ENCODE measurements at places on chromosomes 7 and 10.

GRCh38 chr7:106392590-106392989 lies 107.8 kb upstream of the NAMPT start:
- DNase-seq: no peak

DNA sequence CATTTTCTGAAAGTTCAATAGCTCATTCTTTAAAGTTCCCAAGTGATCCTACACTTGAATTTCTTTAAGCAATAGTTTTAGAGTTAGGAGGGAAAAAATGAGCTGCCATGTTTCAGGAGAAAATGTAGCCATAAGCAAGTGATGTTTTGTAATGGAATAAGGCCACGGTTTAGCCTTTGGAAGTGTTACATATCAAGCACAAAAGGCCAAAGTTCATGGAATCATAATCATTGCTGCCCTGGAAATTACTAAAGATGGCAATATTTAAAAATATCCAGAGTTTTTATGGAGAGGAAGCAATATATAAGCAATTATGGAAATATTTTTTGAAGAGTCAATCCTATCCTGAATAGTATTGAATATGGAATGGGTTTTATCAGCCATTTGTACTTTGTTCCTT lies 68.4 kb downstream of the ETV1 start:
- no peak for DNase-seq

- peak; percentile 48 for DNase-seq
These were observed 28.9 kb downstream of the HTRA1 start for GRCh38 chr10:122490268-122490667.

DNA sequence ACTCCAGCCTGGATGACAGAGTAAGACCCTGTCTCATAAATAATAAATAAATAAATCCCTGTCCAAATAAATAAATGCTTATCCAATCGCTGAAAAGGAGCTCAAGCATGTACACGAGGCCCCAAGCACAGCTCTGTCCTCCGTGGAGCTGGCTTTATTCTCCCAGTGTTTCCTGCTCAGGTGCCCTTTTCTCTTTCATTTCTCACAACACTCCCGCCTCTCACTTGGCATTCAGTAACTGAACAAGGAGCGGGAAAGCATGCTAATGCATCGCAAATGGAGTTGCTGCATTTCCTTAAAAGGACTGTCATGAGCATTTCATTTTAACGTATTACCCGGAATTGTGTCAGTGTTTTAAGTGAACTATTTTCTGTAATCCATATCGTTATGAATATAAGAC lies 210.9 kb upstream of the C7orf33 start:
- no peak for DNase-seq

DNA sequence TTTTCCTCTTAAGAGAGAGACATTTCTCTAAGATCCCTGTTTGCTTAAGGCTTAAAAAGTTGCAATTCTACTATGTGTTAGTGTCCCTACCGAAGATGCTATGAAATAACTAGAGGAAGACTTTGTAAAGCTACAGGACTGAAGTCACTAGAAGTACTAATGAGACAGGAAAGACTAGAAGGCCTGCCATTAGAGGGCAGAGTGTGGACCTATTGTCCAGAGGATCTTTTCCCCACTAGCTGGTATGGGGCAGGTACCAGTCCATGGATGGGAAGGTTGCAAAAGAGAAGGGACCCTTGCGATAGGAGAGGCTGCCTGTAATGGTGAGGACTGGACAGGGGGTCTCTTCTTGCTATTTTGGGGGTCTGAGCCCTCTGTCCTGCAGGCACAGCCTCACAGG lies 178.1 kb downstream of the TMEM178B start:
- no peak for DNase-seq

GRCh38 chr7:7969306-7970236 lies 975 bp downstream of the GLCCI1 start:
- peak; percentile 51 for DNase-seq

DNA sequence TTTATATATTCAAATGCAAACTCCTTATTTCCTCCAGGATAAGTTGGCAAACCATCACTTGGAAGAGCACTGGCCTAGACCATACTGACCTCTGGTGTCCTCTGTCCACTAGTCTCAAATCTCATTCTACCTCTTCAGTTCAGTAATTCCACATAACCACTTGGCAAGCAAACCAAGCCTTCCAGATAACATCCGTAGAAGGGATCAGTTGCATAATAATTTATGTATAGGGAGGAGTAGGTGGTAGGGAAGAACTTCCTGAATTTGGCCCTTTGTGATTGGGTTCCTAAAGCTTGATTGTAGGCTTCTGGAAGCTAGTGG lies 55.0 kb downstream of the WAC start:
- peak; percentile 55 for DNase-seq

- peak; percentile 32 for DNase-seq
These were observed 163.3 kb upstream of the AKR1E2 start for GRCh38 chr10:4662576-4663161.

- DNase-seq: no peak
These were observed 8.5 kb upstream of the AKR1D1 start for GRCh38 chr7:138067774-138068173.

DNA sequence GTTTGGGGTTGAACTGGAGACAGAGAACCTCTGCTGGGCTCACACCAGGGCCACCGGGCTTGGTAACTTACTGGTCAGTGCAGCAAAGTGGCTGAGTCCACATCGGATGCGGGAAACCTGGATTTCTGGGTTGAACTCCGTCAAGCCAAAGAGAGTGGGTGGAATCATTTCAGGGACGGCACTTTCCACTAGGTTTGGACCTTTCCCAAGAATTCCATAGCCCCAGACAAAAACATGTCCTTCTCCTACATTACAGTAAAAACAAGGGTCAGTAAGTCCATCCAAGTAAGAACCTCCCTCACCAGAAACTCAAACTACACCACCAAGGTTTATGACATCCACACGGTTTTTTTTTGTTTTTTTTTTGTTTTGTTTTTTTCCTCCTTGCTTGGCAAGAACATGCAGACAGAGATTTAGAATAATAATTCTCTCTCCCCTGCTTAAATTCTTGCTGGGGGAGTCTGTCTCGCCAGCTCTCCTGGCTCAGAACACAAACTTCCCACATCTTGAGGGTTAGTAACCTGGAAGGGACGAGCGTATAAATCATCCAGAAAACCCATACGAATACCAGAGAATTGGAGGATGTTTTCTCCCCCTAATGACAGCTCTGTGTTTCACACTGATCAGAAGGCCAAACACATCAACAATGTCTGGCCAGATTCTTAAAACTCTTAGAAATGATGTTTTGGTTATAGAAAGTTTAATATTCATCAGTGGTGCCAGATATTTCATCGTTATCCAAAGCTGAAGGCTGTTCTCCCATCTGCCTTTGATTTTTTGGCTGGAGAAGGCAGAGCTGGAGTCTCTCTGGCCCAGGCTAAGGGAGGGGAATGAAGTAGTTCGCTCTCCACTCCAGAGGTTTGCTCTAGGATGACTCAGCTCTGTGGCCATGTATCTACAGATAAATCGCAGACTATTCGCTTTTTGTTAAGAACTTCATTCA lies 17.5 kb downstream of the RCC1L start:
- peak; percentile 79 for DNase-seq

- DNase-seq: no peak
These were observed 53.1 kb downstream of the PRKAG2 start for GRCh38 chr7:151823566-151824372.

GRCh38 chr7:29408841-29409243 lies 154.8 kb upstream of the PRR15 start:
- DNase-seq: peak; percentile 76

DNA sequence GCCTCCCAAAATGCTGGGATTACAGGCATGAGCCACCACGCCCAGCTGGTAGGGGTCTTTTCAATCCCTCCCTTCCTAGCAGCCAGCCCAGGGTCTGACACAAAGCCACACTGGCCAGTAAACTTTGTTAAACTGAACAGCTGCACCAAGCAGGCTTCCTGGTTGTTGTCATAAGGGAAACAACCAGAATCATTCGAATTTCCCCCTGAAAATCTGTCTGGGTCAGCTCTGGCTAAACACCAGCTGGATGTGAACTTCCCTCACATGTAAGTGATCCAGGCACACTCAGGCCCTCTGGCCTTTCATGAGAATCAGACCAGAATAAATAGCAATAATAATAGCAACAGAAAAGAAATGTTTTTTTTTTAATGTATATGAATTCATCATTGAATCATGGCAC lies 7.4 kb downstream of the IMPDH1 start:
- no peak for DNase-seq

- no peak for DNase-seq
These were observed 63.1 kb upstream of the SORCS3 start for GRCh38 chr10:104577861-104578521.

DNA sequence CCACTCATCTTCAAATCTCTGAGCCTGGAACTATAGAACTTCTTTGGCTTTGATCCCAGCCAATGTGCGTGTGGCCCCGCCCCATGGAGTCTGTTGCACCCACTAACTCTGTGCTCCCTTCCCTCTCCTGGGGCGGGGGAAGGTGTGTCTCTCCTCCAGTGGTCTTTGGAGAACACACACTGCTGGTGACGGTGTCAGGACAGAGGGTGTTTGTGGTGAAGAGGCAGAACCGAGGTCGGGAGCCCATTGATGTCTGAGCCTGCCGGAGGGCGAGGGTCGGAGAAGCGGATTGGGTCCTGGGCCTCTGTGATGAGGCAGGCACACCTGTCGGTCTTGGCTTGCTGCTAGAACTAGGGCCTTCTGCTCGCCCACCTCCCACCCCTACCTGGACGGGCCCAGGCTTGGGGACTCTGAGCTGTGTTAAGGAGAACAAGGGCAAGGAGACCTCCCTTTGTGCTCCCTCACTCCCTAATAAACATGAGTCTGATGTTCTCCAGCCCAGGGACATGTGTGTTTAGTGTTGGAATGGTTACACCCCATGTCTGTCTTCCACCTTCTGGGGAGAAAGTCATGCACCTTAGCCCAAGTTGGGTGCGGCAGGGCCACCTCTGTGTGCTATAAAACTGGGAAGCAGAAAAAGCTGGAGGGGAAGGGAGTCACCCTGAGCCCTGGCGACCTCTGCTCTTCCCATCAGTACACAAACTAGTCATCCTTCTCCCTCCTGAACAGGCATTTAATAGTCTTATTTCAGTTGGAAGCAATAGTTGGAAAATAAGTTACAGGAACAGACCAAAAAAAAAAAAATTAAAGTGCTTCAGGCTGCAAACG lies 4.6 kb downstream of the TRAPPC14 start:
- no peak for DNase-seq

- no peak for DNase-seq
These were observed 155.2 kb upstream of the INSYN2A start for GRCh38 chr10:127351542-127351941.

GRCh38 chr7:22855049-22855392 lies 32.4 kb upstream of the TOMM7 start:
- no peak for DNase-seq

DNA sequence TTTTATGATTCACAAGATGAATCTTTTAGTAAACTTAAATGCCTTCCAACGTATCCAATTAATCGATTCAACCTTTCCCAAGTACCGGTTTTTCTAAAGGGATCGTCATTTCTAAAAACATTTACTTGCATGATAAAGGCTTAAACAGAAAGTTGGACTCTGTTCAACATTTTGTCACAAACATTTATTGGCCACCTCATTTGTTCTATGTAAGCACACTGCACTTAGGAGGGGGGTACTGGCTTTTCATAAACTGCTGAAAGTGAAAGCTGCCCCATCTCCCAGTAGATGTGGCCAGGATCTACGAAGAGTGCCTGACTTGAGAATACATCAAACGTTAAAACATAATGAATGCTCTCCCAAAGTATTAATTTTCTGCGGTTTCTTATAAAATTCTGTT lies 37.3 kb upstream of the LAMB4 start:
- peak; percentile 70 for DNase-seq

- DNase-seq: no peak
These were observed 45.6 kb downstream of the JCAD start for GRCh38 chr10:30013757-30014156.

- no peak for DNase-seq
These were observed 93.9 kb upstream of the MINDY3 start for GRCh38 chr10:15954188-15954587.

GRCh38 chr10:3554121-3554522 lies 230.9 kb downstream of the KLF6 start:
- DNase-seq: no peak

DNA sequence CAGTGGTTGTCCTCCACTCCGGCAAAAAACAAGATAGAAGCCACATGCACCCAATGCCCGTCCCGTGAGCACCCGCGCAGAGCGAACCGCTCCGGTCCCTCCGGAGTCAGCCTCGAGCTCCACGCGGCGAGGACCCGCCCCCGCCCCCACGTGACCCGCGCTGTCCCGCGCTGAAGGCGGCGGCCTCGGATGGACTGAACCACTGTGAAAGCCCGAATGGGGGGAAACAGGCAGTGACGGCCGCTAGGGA lies 766 bp upstream of the EIF3B start:
- peak; percentile 93 for DNase-seq

DNA sequence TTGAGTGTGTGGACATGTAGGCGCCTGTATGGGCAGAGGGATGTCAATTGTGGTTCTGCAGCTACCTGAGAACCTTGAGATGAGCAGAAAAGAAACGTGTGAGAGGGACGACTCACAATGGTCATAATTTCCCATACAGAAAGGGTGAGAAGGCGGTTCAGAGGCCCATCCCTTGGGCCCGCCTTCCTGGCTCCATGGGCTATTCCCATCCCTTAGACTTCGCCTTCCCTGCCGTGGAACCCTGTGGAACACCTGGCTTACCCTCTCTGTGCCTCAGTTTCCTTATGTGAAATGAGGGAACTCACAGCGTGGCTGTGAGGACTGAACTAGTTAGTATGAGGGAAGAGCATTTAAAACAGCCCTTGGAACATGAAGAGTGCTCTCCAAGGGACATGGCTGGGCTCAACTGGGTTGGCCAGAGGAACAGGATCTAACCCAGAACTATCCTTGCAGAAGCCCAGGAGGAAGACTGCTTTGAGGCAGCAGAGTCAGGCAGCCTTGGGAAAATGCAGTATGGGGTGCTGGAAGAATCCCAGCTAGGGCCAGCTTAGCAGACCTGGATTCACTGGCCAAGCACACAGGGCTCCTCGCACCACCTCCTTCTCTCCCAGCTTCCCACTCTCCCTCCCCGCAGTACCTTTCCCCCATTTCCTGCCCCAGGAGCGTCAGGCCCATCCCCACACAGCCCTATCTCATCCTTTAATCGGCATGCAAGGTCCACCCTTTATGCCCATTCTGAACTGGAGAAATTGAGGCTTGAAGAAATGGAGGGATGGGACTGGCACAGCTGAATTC lies 11.1 kb upstream of the ZMIZ1 start:
- no peak for DNase-seq

GRCh38 chr7:158032561-158033115 lies 555.0 kb downstream of the PTPRN2 start:
- DNase-seq: no peak

DNA sequence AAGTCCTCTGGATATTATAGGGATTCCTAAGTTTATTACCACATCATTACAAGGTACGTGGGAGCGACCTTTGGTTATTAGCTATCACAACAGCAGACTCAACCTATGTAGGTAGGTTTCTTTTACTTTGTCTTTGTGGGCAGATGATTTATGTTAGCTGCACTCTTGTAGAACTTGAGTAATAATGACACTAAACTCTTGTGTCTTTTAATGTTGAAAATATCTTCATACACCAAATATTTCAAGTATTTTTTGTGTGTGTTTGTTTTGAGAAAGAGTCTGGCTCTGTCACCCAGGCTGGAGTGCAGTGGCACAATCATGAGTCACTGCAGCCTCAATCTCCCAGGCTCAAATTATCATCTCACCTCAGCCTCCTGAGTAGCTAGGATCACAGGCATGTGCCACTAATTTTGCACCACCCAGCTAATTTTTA lies 19.2 kb upstream of the SUPV3L1 start:
- peak; percentile 54 for DNase-seq

All from cardiac fibroblast (primary cell).